ENCODE measurements at places on chromosomes 6 and 20.

DNA sequence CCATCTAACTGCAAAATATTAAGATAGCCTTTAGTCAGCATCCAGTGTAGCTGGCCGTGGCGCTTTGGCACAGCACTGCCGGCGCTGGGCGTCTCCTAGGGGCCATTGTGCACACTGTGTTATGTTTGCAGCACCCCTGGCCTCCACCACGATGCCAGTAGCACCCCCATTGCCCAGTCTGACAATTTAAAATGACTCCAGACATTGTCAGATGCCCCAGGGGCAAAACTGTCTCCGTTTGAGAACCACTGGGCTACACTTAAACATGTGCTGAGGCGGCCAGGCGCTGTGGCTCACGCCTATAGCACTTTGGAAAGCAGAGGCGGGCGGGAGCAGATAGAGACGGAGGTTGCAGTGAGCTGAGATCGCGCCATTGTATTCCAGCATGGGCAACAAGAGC is 6.0 kb upstream of the MTG2 start:
- H3K4me3 ChIP-seq, result no peak overlapping the region
- H3K36me3 ChIP-seq, result no peaks in the 10 kb centered on the region
- no peak for DNase-seq

DNA sequence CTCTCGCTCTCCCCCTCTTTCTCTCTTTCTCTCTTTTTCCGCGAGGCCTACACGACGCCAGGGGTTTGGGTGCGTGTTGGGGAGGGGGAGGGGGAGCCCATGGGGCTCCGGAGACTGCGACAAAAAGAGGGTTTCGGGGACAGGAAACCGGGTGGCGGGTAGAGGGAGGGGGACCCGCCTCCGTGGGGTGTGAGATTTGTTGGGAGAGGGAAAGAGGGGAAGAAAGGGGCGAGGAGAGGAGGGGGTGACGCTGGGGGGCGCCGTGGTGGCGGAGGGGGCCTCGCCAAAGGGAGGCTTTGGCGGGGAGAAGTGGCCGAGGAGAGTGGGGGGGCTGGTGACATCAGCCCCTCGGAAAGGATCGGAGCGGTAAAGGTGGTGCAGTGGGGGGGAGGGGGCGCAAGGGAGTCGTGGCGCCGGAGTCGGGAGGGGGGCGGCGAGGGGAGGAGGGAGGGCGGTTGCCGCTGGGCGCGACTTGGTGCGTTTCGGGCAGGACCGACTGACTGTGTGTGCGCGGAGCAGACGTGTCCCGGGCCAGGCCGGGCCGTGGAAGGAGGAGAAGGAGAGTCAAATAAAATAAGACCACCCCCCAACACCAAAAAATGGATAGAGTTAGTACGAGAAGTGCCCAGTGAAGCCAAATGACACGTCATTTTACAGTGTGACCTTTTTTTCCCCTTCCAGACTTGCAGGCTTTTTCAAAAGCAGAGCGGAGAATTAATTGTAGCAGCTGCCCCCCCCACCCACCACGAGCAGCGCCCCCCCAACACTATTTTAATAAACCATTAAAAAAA is 39.8 kb downstream of the GNAS start:
- no peaks in the 10 kb centered on the region for H3K27me3 ChIP-seq
- H3K4me3 ChIP-seq, result peak overlapping the region; percentile 93
- peaks cover 6% of the 10 kb centered on the region for H3K36me3 ChIP-seq
- peak; percentile 58 for DNase-seq

DNA sequence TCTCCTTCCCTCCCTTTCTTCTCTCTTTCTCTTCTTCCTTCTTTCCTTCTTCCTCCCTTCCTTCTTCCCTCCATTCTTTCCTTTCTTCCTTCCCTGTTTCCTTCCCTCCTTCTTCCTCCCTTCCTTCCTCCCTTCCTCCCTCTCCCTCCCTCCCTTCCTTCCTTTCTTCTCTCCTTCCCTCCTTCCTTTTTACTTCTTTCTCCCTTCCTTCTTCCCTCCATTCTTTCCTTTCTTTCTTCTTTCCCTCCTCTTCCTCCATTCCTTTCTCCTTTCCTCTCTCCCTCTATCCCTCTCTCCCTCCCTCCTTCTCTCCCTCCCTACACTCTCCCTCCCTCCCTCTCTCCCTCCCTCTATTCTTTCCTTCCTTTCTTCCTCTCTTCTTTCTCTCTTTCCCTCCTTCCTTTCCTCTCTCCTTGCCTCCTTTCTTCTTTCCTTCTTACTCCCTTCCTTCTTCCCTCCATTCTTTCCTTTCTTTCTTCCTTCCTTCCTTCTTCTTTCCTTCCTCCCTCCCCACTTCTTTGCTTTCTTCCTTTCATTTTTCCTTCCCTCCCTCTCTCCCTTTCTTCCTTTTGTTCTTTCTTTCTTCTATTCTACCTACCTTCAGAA is 200.4 kb upstream of the SSTR4 start:
- no peak overlapping the region for H3K27ac ChIP-seq
- no peak for DNase-seq
- H3K36me3 ChIP-seq, result no peaks in the 10 kb centered on the region
- H3K27me3 ChIP-seq, result no peaks in the 10 kb centered on the region
- H3K4me3 ChIP-seq, result no peak overlapping the region
- no peaks in the 10 kb centered on the region for H3K4me1 ChIP-seq

DNA sequence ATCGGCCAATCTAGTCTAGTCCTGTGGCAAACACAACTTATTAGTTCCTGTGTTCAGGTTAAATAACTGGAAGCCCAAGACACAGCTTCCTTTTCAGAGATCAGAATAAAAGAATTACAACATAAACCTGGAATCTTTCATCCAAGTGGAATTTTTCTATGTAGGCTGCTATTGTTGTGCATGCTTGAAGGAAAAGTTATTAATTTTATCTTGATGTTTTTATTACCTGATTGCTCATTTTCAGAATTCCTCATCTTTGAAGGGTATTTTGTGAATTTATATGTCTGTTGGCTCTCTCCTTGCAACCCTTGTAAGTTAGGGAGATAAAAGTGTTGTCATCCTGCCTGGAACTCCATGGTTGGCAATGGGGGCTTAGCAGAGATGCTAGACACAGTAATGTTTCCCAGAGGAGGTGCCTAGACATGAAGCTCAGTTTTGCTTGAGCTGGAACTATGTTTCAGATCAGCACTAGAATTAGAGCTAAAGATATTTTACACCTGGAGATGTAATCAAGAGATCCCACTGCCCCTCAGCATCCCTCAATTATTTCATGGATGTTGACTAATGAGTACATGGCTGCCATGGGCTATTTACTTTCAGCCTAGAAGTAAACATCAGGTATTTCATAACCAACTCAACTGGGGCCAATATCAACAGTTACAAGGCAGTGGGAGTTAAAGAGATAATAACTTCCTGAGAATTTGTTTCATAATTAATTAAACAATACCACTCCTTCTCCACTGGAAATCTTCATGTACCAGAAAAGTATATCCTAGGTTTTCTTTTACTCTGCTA is 367.0 kb upstream of the MARCKS start:
- H3K4me1 ChIP-seq, result no peaks in the 10 kb centered on the region
- H3K4me3 ChIP-seq, result no peak overlapping the region
- no peak for DNase-seq
- no peaks in the 10 kb centered on the region for H3K27me3 ChIP-seq
- H3K36me3 ChIP-seq, result no peaks in the 10 kb centered on the region

DNA sequence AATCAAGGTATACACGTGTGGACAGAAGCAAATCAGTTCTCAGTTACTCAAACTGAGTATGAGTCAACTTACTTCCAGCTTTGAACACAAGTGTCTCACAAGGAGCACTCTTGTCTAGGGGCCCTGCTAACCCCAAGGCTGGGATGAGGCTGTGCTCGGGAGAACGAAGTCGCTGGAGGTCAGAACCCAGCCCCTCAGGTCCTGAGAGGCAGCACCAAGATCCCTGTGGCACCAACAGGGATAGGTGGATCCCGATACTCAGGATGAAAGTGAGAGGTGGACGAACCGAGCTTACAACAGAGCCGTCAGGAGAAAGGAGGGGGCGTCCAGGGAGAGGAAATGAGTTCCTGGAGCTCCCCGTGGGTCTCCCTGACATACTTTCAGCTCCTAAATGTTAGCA is 85.7 kb downstream of the GINS1 start:
- H3K27ac ChIP-seq, result no peak overlapping the region
- no peaks in the 10 kb centered on the region for H3K27me3 ChIP-seq
- no peaks in the 10 kb centered on the region for H3K4me1 ChIP-seq

DNA sequence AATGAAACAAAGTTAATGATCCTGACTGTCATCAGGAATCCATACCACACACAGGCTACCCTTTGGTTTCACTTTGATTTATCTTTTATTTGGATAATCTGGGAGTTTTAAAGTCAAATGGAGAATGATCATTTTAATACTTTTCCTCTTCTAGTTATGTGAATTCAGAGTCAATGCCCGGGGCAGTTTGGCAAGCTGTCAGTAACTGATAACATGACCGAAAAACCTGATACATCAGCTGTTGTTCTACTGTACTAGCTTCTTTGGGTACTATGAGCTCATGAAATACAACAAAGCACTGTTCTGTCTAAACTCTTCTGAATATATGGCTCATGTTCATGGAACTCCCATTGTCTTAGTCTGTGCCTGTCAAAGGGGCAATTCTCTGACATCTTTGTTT is 30.2 kb downstream of the KLHL31 start:
- no peaks in the 10 kb centered on the region for H3K27me3 ChIP-seq
- H3K27ac ChIP-seq, result no peak overlapping the region
- H3K4me3 ChIP-seq, result no peak overlapping the region
- H3K4me1 ChIP-seq, result no peaks in the 10 kb centered on the region
- no peak for DNase-seq

- DNase-seq, result no peak
- H3K36me3 ChIP-seq, result no peaks in the 10 kb centered on the region
- no peaks in the 10 kb centered on the region for H3K27me3 ChIP-seq
- no peak overlapping the region for H3K4me3 ChIP-seq
- no peaks in the 10 kb centered on the region for H3K4me1 ChIP-seq
- no peak overlapping the region for H3K27ac ChIP-seq
These were observed 719.5 kb upstream of the GJE1 start for GRCh38 chr6:141413196-141413595.

- H3K27me3 ChIP-seq, result no peaks in the 10 kb centered on the region
- H3K4me1 ChIP-seq, result no peaks in the 10 kb centered on the region
- no peaks in the 10 kb centered on the region for H3K36me3 ChIP-seq
- no peak overlapping the region for H3K27ac ChIP-seq
These were observed 49.9 kb upstream of the TMEM30A start for GRCh38 chr6:75334266-75335040.

DNA sequence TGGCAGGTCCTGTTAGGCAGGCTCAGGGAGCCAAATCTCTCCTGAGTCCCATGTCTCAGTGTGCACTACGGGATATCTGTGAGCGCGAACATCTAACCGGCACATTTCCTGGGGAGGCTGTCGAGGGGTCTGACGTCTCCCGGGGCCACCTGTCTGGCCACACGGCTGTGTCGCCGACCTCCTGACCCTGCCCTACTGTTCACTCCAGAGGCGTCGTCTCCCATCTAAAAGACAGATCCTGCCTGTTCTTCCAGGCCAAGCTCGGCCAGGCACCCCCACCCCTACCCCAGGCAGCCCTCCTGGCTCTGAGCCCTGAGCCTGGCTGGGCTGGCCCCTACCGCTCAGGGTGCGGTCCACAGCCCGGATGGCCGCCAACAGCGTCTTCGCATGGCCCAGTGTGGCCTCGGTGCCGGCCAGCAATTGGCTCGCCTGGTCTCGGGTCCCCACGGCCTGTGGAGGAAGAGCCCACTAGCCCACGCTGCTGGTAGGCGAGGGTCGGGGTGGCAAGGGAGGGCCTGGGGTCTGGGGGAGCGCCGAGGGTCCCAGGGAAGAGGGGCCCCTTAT is 16.6 kb downstream of the ADRM1 start:
- H3K36me3 ChIP-seq, result no peaks in the 10 kb centered on the region
- no peak overlapping the region for H3K4me3 ChIP-seq
- no peaks in the 10 kb centered on the region for H3K4me1 ChIP-seq
- H3K27me3 ChIP-seq, result no peaks in the 10 kb centered on the region
- H3K27ac ChIP-seq, result no peak overlapping the region
- DNase-seq, result no peak

GRCh38 chr20:46145713-46146112 is 27.6 kb downstream of the CD40 start:
- no peaks in the 10 kb centered on the region for H3K36me3 ChIP-seq
- DNase-seq, result no peak
- H3K27ac ChIP-seq, result no peak overlapping the region
- no peak overlapping the region for H3K4me3 ChIP-seq
- no peaks in the 10 kb centered on the region for H3K4me1 ChIP-seq

- no peak overlapping the region for H3K27ac ChIP-seq
- no peaks in the 10 kb centered on the region for H3K4me1 ChIP-seq
- H3K36me3 ChIP-seq, result no peaks in the 10 kb centered on the region
- H3K27me3 ChIP-seq, result no peaks in the 10 kb centered on the region
These were observed 89.2 kb downstream of the VEGFA start for GRCh38 chr6:43859213-43859612.

GRCh38 chr6:143059663-143060353 is 881 bp upstream of the AIG1 start:
- H3K4me3 ChIP-seq, result peak overlapping the region; percentile 94
- no peaks in the 10 kb centered on the region for H3K27me3 ChIP-seq
- H3K36me3 ChIP-seq, result no peaks in the 10 kb centered on the region
- peak overlapping the region; percentile 72 for H3K27ac ChIP-seq
- no peak for DNase-seq
